ENCODE measurements at places on chromosomes 4 and X.

GRCh38 chr4:140150886-140151698 lies 2.9 kb downstream of the MAML3 start:
- peak; percentile 74 for DNase-seq

GRCh38 chr4:74932832-74933561 lies at the start of gene PARM1:
Gene PARM1 (plus strand): TSS chr4:74933116. CDS start chr4:74933328, 212 bp downstream.
- no peak for DNase-seq

DNA sequence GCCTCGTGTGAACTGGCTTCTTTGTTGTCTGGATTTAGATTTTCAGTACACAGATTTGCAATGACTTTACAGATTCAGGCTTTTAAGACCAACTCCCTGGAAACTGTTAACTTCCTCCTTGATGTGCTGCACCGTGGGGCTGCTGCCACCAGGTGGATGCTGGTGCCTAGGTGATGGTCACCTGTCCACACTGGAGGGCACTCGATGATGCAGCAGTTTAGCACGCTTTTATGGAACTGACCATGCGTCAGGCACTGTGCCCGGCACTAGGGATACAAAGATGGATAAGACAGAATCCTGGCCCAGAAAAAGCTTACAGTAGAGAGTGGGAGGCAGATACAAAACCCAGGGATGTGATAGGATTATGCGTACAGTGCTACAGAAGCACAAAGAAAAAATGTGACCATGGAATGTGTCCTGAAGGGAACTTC lies 180.7 kb downstream of the CEP135 start:
- DNase-seq = no peak

- no peak for DNase-seq
Observed at GRCh38 chr4:40916880-40917279, 167.1 kb downstream of the NSUN7 start.

- no peak for DNase-seq
Observed at GRCh38 chr4:12958436-12958835, 525.7 kb downstream of the RAB28 start.

- no peak for DNase-seq
Observed at GRCh38 chr4:1808396-1808795, 15.3 kb downstream of the FGFR3 start.

DNA sequence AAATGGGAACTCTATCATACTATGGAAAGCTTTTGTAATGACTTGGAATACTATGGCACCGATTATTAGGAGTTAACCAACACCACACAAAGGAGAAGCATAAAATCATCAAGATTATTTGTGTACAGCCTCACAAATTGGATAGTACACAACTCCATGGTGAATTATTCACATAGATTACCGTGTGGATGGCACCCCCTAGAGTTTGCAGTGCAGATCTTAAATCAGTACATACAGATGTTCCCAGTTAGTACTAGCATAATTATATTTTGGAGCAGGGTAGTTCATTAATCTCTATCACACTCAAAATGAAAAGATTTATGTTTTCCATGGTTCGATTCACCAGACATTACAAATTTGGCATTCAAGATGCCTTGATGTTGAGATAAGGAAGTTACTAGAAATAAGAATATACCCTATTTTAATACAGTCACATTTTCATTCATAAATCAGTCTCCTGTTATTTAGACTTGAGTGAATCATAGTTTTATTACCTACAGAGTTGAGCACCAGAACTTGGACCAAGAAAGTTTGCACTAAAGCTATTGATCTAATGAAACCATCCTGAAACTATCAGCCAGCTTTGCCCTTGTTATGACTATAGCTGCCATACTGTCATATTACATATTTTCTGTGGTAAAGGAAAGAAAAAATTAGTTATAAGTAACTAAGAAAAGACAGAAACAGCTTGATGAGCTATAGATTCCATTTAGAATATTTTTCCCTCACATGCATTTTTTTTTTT lies 531.8 kb downstream of the GLUD2 start:
- DNase-seq = no peak
